ENCODE measurements at places on chromosomes 11 and 22. TPM values are rescaled to one million over a fixed set of nuclear protein-coding genes. Genes with fewer than 3 reads are reported as not detected.
A peak's percentile ranks its signal among the peaks of the same experiment; 100 is the strongest.

The LRFN4 gene
- polyA plus RNA-seq = 40.3 TPM

The NEFH gene
- 1.9 TPM for polyA plus RNA-seq

The ALX4 gene
- 1.1 TPM for polyA plus RNA-seq

The TAGLN gene
- 95.5 TPM for polyA plus RNA-seq

The RAB38 gene
- polyA plus RNA-seq = 2.1 TPM

The OR51B6 gene
- polyA plus RNA-seq = not detected

The TMEM126A gene
- polyA plus RNA-seq = 30.2 TPM

The HEPACAM gene
- 0.22 TPM for polyA plus RNA-seq

The OR8G1 gene
- not detected for polyA plus RNA-seq

The SCUBE2 gene
- polyA plus RNA-seq = 25.0 TPM

DNA sequence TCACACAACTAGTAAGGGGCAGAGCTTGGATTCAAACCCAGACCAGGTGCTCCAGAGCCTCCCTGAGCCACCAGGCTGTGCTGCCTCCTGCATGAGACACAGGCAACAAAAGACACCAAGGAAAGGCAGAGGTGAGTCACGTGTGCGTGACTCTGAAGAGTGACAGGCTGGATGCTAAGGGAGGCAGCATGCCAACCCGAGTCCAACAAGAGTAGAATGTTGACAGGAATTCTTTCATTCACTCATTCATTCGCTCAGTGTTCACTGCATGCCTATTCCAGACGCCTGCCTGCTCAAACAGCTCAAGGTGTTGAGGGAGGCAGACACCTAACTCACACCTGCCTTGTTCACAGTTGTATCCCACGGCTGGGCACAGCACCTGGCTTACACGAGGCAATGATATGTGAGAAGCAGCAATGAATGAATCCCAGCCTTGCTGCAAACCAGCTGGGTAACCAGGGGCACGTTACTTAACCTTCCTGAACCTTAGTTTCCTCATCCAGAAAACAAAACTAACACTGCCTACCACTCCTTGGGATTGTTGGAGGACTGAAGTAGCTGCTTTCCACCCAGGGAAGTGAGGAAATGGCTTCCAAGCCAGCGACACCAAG lies 73.8 kb upstream of the ARFGAP3 start:
- no peak for DNase-seq

DNA sequence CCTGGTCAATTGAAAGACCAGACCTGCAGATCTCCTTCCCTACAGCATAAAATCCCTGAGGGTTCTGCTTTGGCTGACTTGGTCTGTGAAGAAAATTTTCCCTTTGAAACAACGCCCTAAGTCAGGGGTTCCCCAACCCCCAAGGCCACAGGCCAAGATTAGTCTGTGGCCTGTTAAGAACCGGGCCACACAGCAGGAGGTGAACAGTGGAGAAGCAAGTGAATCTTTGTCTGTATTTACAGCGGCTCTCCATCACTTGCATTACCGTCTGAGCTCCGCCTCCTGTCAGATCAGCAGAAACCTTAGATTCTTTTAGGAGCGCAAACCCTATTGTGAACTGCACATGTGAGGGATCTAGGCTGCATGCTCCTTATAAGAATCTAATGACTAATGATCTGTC lies 38.2 kb downstream of the CCDC83 start:
- DNase-seq = peak; percentile 6

- DNase-seq = no peak
Measured at GRCh38 chr11:80024119-80024518, 583.3 kb upstream of the TENM4 start.

DNA sequence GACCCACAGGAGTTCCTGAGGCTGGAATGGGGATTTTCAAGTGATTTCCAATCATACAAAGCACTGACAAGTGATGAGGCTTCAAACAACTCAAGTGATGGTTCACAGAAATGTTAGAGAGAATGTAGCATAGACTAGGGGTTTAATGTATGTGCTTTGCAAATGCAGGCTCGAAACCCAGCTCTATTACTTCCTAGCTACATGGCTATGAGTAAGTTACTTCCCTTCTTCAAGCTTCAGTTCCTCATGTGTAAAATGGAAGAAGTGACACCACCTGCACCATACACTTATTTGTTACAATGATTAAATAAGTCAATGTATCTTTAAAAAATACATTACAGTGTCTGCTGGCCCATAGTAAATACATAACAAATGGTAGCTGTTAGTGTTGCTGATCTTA lies 139.8 kb downstream of the CCDC81 start:
- no peak for DNase-seq

DNA sequence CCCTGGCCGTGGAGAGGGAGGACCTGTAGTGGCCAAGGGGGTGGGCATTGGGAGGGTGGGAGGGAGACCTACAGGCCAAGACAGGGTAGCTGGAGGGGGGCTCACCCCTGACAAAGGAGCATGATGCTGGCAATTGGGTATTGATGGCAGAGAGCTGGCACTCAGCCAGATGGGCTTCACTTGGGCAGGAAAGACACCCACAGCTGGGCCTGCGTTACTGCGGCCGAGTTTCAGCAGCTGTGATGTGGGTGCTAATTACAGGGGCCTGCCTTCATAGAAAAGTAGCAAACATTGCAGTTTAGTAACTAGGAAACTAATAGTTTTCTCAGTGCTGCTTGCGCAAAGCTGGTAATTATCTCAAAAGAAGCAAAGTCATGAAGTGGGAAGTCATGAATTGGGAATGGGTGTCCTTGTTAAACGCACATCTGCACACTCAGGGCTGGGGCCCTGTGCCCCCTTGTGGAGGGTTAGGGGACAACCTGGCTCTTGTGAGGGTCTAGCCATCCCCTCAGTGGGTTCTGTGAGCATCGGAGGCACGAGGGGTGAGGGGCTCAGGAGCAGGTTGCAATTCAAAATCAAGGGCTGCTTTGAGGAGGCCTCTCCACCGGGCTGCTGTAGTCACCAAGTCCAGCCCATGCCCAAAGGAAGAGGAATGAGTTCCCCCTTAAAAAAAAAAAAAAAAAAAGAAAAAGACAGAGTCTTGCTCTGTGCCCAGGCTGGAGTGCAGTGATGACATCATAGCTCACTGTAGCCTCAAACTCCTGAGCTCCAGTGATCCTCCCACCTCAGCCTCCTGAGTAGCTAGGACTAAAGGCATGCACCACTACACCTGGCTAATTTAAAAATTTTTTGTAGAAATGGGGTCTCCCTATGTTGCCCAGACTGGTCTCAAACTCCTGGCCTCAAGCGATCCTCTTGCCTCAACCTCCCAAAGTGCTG lies 24.4 kb upstream of the TXNRD2 start:
- DNase-seq = no peak

DNA sequence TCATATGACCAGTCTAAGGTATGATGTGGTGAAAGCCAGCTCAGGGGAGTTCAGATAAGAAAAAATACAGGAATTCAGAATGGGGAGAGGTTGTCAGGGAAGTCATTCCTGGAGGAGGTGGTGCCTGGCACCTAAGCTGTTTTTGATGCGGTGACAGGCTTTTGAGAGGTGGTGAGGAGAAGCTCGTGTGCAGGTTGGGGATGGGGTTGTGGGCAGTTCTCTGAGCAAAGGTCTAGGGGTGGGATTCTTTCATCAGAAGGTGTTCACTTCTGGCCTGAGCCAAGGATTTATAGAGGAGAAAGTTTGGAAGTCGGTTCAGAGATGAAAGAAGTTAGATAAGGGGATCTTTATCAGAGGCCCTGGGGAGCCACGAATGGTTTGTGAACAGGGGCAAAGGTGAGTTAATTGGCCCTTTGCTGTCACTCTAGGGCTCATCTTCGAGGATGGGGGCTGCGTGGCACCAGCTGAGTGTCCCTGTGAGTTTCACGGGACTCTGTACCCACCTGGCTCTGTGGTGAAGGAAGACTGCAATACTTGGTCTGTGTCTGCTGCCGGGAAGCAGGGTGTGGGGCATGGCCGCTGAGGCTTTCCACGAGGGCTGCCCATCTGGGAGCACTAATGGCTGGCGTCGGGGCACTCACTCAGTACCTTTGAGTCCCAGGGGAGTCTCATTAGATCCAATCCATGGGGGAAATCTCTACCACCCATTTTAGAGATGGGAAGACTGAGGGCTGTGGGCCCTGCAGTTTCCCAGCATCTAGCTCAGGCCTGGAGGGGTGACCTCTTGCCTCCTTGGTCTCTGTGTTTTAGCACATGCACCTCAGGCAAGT lies 13.4 kb downstream of the OTOG start:
- DNase-seq = no peak

GRCh38 chr22:39960791-39961746 lies 872 bp downstream of the TMA7B start:
- no peak for DNase-seq

- no peak for DNase-seq
Measured at GRCh38 chr22:50293441-50294318, 13.8 kb downstream of the PLXNB2 start.

DNA sequence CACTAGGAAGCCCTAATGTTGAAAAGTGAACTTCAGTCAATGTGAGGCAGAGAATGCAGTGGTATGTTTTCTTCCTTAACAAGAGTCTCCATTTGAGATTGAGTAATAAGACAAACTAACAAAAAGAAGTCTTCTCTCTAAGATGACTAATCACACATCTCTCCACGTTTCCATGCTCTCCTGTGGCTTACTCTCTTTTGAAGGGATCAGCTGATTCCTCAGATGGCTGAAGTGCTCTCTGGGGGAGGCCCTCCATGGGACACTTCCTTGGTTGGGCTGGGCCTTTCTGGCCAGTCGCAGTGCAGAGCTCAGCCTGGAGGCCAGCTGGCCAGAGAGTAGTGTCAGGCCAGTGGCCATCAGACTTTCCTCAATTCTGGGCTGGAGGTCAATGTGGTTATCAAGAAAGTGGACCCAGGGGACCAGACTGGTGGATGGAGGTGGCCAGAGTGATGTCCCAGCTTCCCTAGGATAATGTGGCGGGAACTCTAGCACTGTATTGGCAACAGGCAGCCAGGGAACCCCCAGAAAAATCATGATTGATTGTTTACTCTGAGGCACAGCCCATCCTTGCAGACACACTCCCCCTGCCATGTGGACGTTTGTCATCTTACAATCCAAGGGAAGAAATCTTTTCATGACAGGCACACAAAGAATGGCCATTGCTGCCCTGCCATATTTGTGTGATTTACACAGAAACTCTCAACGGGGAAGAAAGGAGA lies 14.5 kb downstream of the CSRP3 start:
- no peak for DNase-seq

DNA sequence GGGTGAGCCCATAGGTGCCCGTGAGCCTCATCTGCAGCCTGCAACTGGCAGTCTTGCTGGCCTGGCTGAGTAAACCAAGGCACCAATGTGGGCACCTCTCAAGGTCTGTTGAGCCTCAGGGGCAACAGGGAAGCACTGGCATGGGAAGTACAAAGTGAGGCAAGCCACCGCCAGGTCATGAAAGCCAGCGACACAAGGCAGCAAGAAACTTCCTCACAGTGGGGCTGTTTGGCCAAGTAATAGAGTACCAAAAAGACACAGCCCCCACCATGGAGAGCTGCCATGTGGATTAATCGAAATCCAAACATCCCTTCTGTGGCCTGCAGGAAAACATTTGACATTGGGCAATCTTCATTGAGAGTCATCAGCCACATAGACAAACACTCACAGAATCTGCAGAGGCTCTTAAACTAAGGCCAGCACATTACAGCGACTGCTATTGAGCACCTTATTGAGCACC lies 43.6 kb upstream of the FIBIN start:
- no peak for DNase-seq

- no peak for DNase-seq
Measured at GRCh38 chr22:27019827-27020226, 362.4 kb downstream of the MIAT start.

DNA sequence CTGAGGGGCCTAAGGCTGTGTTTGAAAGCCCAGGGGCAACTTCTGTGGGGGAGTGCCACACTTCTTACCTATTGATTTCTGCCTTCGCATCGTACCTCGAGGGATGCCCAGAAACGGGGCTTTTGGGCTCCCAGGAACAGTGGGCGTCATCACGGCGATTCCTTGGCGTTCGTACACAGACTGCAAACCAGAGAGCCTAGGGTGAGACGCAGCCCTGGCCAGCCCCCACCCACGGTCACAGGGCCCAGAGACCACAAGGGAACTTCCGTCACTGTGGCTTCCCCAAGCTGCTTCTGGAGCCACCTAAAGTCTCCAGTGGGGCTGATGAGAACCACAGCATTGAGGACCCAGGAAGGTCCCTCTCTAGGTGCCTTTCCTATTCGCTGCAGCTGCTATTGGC lies 91.9 kb downstream of the CTTN start:
- DNase-seq = no peak

DNA sequence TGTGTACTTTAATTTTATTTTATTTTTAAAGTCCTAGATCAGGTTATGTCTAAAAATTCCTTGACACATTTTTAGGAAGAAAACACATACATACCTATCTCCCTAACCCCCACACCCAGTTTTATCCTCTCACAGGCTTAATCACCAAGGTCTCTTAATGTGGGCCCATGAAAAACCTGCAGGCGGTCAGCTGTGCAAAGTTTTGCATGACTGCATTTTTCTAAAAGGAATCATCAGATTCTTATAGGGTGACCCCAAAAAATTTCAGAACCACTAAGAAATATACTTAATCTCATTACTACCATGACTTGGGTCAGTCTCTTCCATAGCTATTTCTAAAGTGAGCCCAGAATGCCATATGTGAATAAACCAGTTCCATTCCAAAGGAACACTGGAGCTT lies 19.8 kb downstream of the SAA1 start:
- no peak for DNase-seq

DNA sequence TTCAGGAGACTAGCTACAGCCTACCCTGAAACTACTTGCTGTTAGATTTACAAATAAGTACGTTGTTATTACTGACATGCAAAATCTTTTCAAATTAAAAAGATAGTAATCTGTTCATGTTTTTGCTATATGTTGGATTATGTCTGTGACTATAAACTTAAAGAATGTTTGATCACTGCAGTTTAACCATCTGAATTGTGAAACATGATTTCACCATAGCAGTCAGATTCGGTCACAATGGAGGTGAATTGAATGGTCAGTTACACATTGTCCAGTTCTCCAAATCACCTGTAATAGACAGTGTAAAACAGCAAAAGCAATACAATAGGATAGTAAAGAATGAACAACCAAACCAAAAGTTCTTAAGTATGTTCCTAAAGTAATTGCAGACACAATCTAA lies 43.3 kb downstream of the CCDC83 start:
- DNase-seq = no peak

DNA sequence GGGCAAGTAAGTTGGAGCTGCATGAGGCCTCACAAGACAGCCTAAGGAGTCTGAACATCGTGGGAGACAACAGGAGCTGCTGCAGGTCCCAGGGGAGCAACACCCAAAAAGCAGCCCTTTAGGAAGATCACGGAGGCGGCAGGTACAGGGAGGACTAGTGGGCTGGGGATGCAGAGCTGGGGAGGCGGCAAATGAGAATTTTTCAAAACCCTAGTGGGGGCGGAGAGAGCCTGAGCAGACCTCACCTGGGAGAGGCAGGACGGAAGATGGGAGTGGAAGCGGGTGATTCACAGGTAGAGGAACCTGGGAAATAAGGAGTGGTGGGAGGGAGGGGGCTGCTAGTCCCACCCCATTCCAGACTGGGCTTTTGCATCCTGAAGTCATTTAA lies 42.1 kb downstream of the DKK3 start:
- no peak for DNase-seq

Data from hindlimb muscle (tissue), 1 donor.